D341Med (cell line): ENCODE measurements at places on chromosomes 13 and 19.

DNA sequence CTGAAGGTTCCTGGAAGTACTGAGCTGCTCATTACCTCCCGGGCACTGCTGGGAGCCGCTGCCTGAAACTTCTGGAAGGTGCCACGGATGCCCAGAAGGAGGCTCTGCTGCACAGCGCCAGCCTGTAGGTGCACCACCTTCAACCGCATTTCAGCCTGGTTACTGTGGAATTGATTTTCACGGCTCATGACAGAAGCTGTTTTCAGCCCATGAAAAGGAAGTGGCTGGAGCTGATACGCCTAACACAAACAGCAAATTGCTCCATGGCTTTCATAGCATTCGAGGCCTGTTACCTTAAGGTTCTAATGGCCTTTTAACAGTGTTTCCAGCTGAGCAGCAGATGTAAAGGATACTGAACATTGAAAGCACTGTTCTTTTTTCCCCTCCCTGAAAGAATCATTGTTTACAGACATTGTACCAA is 22.0 kb downstream of the GPC6 start:
- peak; percentile 83 for DNase-seq

DNA sequence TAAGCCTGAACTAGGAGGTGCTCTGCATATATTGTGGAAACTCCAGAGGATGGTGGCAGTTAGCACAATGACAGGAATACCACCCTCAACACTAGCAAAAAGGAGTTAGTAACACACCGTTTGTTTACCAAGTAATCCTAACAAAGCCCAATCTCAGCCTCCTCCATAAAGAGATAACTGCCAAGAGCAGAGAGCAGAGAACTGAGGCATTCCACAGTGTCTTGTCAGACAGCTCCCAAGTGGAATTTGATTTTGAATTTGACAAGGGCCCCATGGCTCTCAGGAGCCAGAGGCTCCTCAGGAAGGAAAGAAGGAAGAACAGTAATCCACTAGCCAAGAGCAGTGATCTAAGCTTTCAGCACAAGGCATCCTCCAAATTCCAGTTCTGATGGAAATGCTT is 298.6 kb downstream of the DCLK1 start:
- DNase-seq, result no peak

DNA sequence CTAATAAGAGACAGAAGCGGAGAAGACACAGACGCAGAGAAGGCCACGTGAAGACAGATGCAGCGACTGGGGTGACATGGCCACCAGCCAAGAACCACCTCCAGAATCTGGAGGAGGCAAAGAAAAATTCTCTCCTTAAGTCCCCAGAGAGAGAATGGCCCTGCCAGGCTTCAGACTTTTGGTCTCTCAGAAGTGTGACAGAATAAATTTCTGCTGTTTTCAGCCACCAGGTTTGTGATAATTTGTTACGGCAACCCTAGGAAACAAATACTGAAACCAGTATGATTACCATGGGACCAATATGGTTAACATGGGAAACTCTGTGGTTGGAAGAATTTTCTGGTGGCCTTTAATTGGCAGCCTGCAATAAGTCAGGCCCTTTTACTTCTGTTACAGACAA is 63.9 kb upstream of the DOCK9 start:
- no peak for DNase-seq

GRCh38 chr13:97761796-97762540 is 191.5 kb upstream of the IPO5 start:
- no peak for DNase-seq

- no peak for DNase-seq
Measured at GRCh38 chr13:43364210-43365038, 341.0 kb downstream of the DNAJC15 start.

- DNase-seq, result peak; percentile 67
Measured at GRCh38 chr13:98466634-98467236, 110.2 kb downstream of the STK24 start.

DNA sequence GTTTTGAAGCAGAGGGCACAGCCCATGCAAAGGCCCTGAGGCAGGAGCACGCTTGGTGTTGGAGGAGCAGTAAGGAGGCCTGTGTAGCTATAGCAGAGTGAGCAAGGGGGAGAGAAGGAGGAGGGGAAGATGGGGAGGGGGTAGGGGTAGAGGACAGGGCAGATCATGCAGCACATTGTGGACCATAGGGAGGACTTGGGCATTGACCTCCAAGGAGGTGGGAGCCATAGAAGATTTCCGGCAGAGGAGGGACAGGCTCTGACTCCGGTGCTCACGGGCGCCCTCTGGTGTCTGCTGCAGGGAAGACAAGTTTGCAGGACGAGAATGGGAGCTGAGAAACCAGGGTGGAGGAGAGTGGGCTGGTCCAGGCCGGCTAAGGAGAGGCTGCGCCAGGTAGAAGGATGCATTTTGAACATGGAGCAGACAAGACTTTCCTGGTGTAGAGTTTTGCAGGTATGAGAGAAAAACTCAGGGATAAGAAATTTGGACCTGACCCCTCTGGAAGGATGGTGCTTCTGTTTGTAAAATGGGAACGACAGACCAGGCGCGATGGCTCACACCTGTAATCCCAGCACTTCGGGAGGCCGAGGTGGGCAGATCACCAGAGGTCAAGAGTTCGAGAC is 13.7 kb upstream of the CREB3L3 start:
- peak; percentile 88 for DNase-seq

DNA sequence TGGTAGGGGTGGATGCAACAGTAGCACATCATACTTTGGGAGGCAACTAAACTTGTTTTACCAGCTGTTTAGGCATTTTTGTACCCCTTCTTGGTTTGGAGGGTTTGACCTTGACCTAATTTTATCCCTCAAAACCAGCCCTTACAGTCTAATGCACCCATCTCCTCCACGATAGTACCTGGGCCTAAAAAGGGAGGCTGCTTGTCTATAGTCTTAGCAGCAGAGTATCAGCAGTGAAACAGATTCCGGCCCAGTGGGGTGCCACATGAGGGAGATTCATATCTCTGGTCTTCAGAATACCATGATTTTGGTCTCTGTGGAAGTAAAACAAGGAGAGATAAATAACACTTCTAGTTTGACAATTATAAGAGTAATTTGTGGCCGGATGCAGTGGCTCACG is 39.5 kb upstream of the ATP12A start:
- DNase-seq, result no peak

DNA sequence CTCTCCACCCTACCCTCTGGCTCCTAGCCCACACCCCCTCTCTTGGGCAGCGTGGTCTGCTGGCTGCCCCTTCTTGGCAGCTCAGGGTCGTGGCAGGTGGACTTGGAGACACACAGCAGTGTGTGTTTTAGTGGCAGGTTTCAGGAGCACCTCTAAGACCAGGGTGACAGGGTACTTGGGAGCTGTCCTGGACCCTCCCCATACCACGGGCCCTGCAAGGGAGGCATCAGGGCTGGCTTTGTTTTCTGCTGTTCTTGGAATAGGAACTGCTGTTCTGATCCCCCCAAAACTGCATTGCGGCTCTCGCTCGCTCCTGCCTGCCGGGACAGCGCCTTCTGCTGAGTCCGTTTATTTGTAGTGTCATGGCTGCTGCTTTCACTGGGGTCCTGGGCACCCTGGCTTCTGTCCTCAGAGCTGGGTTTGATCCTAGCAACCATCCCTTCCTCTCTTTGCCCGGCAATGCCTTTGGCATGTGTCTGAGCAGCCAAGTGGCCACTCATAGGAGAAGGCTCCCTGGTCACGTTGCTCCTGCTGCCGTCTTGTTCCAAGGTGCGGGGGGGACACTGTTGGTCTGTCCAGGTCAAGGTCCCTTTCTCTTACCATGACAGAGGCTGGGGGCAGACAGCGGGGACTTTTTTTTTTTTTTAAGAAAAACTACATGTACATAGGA is 12.1 kb downstream of the COMP start:
- DNase-seq, result no peak

DNA sequence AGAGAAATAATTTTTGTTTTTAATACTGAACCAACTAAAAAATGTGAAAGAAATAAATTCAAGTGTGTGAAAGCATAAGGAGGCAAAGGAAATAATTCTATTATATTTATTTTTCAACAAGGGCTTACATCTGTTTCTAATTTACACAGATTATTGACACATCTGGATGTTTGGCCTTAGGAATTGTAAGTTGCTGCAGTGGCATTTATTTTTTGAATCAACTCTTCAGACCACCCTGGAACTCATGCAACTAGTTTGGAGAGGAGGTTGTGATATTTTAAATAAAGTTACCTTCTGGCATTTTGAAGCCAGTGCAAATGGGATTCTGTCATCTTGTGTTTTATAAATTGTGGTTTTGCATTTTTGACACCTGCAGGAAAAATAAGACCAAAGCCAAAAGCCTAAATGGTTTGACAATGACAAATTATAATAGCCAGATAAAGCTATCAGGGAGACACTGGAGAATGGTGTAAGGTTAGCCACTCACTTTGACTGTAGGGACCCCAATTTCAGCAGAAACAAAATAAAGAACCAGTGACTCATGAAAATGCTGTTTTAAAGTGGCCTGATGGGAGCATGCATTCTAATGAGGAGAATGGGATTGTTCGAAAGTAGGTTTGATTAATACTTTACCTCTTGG is 192.9 kb downstream of the KLF5 start:
- DNase-seq, result no peak

DNA sequence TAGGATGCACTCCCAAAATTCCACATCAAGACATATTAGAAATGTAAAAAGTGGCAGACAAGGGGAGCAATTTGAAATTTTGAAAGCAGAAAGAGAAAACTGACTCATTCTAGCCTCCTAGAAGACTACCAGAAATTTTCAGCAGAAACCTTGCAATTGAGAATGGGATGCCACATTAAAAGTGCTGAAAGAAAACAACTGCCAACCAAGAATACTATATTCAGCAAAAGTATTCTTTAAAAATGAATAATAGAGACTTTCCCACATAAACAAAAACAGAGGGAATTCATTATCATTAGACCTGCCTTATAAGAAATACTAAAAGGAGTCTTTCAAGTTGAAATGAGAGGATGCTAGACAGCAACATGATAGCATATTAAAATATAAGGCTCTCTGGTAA is 78.3 kb upstream of the HTR2A start:
- DNase-seq, result no peak

DNA sequence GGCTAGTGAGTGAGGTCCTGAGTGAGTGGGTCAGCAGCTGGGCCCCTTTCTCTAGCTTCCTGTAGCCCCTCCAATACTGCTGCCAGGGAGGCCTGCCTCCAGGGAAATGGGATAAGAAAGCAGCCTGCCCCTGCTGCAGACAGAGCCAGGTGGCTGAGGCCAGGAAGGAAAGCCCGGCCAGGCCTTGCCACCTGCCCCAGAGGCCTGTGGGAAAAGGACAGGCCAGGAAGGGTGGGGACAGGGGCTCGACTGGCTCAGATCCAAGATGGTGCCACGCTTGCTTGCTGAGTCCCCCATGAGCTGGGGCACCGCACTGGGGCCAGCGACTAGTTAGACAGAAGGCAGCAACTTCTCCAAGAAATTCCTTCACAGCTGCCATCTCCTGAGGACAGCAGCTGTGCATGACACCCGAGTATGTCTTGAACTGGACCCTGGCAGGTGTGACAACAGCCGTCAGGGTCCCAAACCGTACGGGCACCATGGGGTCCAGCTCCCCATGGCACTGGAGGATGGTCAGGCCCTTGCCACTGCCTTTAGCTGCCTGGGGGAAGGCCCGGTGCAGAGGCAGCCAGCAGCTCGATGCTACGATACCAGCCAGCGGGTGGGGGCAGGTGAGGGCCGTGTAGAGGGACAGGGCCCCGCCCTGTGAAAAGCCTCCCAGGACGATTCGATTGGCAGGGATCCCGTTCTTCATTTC is 5.1 kb upstream of the PRR36 start:
- no peak for DNase-seq

DNA sequence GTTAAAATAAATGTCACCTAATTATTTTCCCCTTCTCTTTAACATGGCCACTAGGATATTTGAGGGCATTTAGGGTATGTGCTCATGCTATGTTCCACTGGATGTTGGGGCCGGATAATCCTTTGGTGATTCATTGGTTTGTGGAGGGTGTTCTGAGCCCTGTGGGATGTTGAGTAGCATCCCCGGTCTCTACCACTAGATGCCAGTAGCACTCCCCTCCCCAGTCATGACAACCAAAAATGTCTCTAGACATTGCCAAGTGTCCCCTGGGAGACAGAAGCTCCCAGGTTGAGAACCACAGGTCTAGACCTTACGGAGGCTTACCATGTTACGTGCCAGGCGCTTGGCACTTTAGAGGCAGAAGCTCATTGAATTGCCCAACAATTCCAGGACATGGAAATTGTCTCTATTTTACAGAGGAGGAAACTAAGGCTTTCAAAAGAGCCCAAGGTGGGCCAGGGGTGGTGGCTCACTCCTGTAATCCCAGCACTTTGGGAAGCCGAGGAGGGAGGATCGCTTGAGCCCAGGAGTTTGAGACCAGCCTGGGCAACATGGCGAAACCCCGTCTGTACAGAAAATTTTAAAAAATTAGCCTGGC is 14.1 kb downstream of the SHANK1 start:
- peak; percentile 69 for DNase-seq

- DNase-seq, result no peak
Measured at GRCh38 chr13:111913761-111914140, 153.2 kb upstream of the SOX1 start.

GRCh38 chr13:50608370-50608769 is 235.1 kb downstream of the DLEU7 start:
- DNase-seq, result no peak

GRCh38 chr19:14553042-14553938 is 18.6 kb downstream of the NDUFB7 start:
- no peak for DNase-seq

DNA sequence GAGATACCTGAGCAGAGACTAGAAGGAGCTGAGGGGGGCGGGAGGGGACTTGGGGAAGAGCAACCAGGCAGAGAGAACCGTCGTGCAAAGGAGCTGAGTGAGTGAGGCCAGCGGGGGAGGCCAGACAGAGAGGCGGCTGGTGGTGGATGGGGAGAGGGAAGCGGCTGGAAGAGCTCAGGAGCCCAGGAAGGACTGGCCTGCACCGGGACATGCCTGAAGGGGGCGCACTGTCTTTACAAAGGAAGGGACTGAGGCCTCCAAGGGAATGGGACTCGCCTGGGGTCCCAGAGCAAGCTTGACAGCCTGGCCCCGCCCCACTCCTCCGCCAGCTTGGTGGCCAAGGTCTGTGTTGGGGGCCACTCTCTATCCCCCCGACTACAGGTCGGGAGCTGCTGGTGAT is 14.9 kb downstream of the ONECUT3 start:
- DNase-seq, result no peak

DNA sequence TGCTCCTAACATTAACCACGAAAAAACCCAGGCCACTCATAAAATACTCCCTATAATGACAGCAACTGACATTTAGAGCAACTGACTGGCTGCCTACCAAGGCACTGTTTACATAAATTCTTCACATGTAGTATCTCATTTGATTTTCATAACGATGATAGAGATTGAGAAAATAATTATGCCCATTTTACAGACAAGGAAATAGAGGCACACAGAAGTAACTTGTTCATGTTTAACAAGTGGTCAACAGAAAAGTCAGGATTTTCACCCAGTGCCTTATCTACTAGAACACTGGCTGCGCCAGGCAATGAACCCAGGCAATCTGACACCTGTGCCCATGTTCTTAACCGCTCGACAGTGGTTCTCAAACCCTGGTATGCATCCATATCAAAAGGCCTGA is 6.3 kb downstream of the ZNF45 start:
- DNase-seq, result no peak
